ENCODE measurements at places on chromosomes 6 and 20.

DNA sequence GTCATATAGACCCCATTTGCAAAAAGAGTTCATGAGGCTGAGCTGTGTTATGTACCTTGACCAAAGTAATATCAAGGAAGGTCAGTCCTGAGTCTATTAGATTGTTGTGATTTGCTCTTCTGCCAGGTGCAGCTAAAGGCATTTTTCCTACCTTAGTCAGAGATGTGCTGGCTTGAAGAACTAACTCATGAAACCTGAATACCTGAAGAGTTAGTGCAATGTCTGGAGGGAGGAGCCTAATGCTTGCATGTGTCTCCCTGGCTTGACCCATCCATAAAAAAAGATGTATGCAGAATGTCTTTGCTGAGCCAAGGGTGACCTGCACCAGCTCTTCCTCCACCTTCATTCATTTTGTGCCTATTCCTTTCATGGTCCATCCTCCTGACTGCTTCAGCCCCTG is 742.0 kb downstream of the KIF16B start:
- DNase-seq, result no peak

DNA sequence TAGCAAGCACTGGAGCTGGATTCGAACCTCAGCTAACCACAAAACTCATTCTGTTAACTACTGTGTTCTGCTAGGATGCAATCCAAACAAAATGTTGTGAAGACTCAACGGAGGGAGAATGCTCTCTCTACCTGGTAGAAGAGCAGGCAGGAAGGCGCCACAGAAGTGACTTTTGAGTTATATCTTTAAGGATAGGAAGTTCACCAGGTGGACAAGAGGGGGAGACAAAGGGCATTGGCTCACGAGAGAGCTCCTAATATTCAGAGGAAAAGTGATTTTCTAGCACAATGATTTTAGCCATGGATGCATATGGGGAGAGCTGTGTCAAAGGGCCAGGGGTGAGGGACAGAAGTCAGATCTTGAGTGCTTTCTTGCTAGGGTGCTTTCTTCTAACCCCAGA is 108.4 kb upstream of the MAFB start:
- DNase-seq, result peak; percentile 28

DNA sequence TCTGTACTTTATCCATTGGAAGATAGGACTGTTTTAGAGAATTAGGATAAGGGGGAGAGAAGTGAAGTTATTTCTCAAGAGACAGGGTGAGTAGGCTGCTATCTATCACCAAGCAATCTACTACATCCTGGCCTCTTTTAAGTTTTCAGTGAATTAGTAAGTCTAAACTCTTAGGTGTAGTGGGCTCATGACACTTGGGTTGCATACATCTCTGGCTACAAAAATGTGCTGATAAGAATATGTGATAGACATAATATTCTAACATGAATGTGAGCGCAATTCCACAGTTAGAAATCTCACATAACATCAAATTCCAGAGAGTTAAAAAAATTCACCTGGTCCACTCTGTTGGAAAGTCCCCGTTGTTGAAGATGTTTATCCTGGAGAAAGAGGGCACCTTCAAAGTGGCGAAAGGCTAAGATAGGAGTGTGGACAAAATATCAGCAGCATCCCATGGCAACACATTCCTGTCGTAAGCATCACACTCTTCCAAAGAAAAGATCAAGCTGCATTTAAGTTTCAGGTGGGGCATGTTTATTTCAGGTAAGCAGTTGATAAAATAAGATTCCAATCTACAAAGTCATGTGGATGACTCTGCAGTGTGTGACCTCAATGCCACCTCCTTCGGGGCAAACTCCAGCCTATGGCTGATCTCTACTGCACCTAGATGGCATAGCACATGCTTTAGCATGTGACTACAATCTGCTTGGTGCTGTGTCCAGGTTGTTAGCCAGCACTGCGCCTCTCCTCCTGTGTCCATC is 111.7 kb upstream of the NEDD9 start:
- DNase-seq, result no peak

DNA sequence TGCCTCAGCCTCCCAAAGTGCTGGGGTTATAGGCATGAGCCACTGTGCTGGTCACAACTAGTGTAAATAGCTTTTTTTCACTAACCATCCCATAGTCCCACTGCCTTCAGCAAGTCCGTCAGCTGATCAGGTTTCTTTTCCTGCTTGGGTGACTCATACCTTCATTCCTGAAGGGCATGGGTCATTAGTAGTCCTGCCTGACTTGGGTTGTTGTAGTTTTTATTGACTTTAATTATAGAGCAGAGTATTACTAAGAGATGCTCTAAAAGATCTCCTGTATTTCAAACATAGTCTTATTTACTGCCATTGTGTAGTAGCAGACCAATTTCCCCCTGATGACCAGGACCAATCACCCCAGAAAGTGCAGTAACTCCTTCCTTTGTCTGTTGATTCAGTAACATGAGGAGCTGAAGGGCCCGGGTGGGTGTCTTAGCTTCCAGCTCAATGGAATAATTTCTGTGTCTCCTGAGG is 25.8 kb downstream of the HLA-C start:
- no peak for DNase-seq

DNA sequence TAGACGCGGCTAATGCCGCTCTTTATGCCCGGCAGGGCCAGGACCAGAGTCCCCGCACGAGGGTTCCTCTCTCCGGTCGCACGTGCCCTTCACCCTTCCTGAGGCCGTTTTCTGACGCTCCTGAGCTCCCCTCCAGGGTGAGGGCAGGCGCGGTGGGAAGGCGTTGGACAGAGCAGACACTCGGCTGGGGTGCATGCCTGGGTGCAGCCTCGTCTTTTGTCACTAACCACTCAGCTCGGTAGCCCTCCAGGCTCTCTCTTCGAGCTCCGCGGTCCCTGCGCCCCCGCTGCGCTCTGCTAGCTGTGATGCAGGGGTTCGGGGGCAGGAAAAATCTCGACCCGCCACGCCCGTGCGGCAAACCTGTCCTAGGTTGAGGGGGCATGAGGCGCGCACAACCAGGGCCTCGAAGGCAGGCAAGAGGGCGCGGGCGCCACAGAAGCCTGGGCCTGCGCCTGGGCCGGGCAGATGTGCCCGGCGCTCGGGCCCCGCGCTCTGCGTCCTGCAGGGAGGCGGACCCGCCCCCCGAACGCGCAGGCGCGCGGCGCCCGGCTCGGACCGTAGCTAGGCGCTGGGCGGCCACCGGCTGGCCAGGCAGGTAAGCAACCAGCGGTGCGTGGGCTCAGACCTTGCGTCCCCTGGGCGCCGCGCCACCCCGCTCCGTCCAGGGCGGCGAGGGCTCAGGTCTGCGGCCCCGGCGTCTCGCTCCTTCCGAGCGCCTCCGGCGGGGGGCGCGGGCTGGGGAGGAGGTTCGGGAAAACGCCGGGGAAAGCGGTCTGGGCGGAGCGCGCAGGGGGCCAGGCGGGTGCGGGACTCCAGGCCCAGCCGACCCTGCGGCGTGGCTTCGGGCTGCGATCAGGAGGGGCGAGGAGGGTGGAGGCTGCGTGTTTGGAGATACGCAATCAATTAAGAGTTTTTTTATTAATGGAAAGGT is at the start of gene L3MBTL1:
TSS of gene L3MBTL1 (plus strand) at position 548 of the 931 bp plus-strand sequence. CDS start 5,807 bp downstream, outside the sequence.
- DNase-seq, result no peak

DNA sequence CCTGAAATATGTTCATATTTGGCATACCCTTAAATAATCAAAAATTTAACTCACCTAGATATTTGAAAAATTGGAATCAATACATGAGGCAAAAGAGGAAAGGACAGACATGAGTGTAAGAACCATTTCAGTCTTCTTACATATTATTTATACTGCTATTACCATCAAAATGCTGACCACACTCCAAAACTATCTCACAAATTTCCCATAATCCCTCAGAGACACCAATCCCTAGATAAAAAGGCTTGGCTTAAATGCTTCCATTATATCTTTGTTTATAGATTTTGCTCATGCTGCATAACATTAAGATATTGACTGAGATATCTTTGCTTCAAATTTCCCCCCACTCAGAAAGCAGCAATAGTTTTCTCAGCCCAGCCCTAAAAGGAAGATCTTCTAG is 11.7 kb upstream of the NT5DC1 start:
- DNase-seq, result no peak

GRCh38 chr6:1129131-1129530 is 182.8 kb upstream of the FOXQ1 start:
- no peak for DNase-seq

DNA sequence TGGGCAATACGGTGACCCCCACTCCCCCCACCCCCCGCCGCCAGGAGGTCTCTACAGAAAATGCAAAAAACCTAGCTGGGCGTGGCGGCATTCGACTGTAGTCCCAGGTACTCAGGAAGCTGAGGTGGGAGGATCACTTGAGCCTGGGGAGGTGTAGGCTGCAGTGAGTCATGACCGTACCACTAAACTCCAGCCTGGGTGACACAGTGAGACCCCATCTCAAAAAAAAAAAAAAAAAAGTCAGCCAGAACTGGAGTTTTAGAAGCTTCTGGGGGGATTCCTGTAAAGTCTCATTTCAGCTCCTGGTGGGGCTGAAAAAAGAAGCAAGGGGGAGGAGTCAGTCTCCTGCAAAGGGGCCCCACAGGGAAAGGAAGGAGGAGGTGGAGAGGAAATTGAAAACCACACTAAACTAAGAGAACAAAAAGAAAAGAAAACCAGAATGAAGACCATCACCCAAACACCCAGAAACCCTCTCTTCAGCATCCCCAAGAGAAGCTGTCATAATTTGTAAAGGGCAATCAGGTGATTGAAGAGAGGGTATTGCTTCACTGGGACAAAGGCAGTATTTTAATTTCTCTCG is 50.4 kb downstream of the NOL4L start:
- DNase-seq, result no peak

GRCh38 chr20:13249118-13249797 is 28.2 kb downstream of the ISM1 start:
- no peak for DNase-seq

DNA sequence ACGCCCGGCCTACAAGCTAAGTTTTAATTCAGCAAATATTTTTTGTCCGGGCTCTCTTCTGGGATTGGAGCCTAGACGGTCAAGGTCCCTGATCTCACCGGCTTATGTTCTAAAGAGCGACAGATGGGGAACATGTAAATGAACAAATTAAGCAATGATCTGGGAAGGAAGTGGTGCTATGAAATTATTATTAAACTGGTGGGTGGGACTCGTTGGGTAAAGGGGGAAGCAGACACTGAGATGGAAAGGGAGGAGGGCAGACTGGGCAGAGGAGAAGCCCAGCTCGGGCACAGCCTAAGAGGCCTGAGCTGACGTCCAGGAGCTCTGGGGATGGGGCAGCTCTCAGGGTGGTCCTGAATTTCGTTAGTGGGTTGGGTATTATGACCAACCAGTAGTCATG is 81.8 kb upstream of the AGPAT4 start:
- DNase-seq, result no peak

GRCh38 chr6:166492092-166492741 is 94.3 kb downstream of the RAMACL start:
- DNase-seq, result no peak

DNA sequence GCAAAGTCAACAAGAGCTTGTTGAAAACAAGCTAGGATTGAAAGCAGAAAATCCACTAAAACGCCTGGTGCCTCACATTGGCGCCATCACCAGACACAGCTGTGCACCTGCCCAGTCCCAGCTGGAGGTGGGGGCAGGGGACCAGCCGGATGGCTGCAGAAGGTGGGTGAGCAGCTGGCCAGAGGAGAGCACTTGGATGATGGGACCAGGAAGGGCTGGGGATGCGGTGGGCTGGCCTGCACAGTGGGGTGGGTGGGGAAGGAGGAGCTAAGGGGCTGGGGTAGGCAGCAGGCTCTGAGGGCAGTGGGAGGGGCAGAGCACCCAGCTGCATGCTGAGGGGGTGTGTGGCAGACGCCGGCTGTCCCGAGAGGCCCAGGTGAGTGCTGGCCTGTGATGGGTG is 7.1 kb downstream of the CABLES2 start:
- DNase-seq, result no peak

- no peak for DNase-seq
These were observed 34.7 kb upstream of the SCP2D1 start for GRCh38 chr20:18778690-18779392.

DNA sequence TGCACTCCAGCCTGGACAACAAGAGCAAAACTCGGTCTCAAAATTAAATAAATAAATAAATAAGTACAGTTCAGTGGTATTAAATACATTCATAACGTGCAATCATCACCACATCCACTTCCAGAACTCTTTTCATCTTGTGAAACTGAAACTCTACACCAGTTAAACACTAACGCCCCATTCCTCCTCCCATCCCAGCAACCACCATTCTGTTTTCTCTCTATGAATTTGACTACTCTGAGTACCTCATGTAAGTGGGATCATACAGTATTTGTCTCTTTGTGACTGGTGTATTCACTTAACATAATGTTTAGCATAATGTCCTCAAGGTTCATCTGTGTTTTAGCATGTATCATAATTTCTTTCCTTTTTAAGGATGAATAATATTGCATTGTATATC is 29.1 kb upstream of the SCML4 start:
- no peak for DNase-seq

DNA sequence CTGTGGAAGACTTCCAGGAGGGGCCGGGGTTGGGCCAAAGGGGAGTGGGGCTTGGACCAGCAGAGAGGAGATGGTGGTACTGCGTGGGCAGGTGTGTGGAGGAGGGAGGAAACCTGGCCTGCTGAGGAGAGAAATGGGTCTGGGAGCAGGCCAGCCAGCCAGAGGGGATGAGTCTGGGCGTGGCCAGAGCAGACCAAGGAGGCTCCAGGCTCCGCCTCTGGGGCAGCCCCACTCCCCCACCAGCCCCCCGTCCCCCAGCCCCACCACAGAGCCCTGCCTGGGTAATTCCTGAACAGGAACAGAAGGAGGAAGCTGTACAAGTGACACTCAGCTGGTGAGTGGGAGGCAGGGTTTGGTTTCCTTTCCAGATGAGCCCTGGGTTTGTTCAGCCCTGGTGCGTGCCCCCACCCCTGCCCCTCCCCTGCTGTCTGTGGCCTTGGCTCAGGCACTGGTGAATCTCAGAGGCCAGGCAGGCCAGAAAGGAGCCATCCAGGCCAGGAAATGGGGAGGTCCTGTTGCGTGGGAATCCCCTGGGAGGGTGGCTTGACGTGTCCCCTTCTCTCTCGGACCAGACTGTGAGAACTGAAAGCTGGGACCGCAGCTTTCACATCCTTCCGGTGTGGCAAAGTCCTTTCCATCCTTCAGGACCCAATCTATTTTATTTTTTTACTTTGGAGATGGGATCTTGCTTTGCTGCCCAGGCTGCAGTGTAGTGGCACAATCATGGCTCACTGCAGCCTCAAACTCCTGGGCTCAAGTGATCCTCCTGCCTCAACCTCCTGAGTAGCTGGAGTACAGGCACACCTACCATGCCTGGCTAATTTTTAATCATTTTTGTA is 9.4 kb upstream of the SRC start:
- DNase-seq, result no peak

DNA sequence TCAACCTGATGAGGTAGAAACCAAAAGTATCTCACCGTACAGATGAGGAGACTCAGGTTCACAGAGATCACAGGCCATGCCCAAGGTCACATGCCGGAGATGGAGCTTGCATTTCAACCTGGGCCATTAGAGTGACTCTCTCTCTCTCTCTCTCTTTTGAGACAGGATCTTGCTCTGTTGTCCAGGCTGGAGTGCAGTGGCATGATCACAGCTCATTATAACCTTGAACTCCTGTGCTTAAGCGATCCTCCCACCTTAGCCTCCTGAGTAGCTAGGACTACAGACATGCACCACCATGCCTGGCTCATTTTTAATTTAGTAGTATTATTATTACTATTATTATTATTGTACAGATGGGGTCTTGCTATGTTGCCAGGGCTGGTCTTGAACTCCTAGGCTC is 2.8 kb upstream of the CSNK2A1 start:
- no peak for DNase-seq

GRCh38 chr20:49685161-49685601 is 28.5 kb downstream of the B4GALT5 start:
- DNase-seq, result no peak

- DNase-seq, result no peak
These were observed 35.7 kb downstream of the TFAP2C start for GRCh38 chr20:56664796-56665195.

GRCh38 chr6:169558774-169559441 is 142.9 kb downstream of the WDR27 start:
- no peak for DNase-seq

All from vagina (tissue), 2 donors.